Thymus (tissue), 14 donors: ENCODE measurements at places on chromosomes 1 and 21. TPM values are rescaled to one million over a fixed set of nuclear protein-coding genes. Genes with fewer than 3 reads are reported as not detected.

DNA sequence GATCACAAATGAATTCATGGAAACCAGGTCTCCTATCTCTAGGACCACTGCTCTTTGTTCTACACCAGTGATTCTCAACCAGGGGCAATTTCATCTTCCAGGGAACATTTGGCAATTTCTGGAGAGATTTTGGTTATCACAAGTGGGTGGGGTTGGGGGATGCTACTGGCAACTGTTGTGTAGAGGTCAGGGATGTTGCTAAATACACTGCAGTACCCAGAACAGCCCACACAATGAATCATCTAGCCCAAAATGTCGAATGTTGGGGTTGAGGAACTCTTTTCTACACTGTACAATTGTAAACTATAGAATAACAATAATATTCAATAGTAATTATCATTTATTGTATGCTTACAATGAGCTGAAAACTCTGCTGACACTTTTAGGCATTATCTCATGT is 55.7 kb upstream of the UBE2U start:
- H3K27ac ChIP-seq = no peak overlapping the region
- no peaks in the 10 kb centered on the region for H3K36me3 ChIP-seq
- no peaks in the 10 kb centered on the region for H3K4me1 ChIP-seq
- H3K4me3 ChIP-seq = no peak overlapping the region
- DNase-seq = no peak

- H3K4me1 ChIP-seq = no peaks in the 10 kb centered on the region
- no peak overlapping the region for H3K27ac ChIP-seq
- no peaks in the 10 kb centered on the region for H3K36me3 ChIP-seq
- H3K4me3 ChIP-seq = no peak overlapping the region
- no peak for DNase-seq
These were observed 46.7 kb downstream of the CLIC6 start for GRCh38 chr21:34715518-34715917.

GRCh38 chr1:15326691-15327588 is 79.9 kb downstream of the FHAD1 start:
- H3K36me3 ChIP-seq = no peaks in the 10 kb centered on the region
- no peak overlapping the region for H3K27ac ChIP-seq
- H3K4me1 ChIP-seq = peaks cover 9% of the 10 kb centered on the region
- H3K4me3 ChIP-seq = no peak overlapping the region

- no peaks in the 10 kb centered on the region for H3K36me3 ChIP-seq
- H3K27ac ChIP-seq = no peak overlapping the region
- no peaks in the 10 kb centered on the region for H3K27me3 ChIP-seq
- DNase-seq = no peak
- no peak overlapping the region for H3K4me3 ChIP-seq
These were observed 25.2 kb upstream of the TRIM45 start for GRCh38 chr1:117146575-117147340.

GRCh38 chr1:215166886-215167285 is 84.3 kb downstream of the KCNK2 start:
- no peaks in the 10 kb centered on the region for H3K36me3 ChIP-seq
- no peak overlapping the region for H3K27ac ChIP-seq
- no peaks in the 10 kb centered on the region for H3K4me1 ChIP-seq
- H3K27me3 ChIP-seq = no peaks in the 10 kb centered on the region

GRCh38 chr1:244860914-244861610 is 3.3 kb downstream of the HNRNPU start:
- H3K4me3 ChIP-seq = peak overlapping the region; percentile 74
- H3K27ac ChIP-seq = peak overlapping the region; percentile 14
- H3K27me3 ChIP-seq = no peaks in the 10 kb centered on the region
- peaks cover 29% of the 10 kb centered on the region for H3K4me1 ChIP-seq
- no peak for DNase-seq

FBLIM1 gene
- total RNA-seq = 1.6 TPM

SH2D2A gene
- 17.9 TPM for total RNA-seq

TRIM63 gene
- total RNA-seq = 0.09 TPM

DNA sequence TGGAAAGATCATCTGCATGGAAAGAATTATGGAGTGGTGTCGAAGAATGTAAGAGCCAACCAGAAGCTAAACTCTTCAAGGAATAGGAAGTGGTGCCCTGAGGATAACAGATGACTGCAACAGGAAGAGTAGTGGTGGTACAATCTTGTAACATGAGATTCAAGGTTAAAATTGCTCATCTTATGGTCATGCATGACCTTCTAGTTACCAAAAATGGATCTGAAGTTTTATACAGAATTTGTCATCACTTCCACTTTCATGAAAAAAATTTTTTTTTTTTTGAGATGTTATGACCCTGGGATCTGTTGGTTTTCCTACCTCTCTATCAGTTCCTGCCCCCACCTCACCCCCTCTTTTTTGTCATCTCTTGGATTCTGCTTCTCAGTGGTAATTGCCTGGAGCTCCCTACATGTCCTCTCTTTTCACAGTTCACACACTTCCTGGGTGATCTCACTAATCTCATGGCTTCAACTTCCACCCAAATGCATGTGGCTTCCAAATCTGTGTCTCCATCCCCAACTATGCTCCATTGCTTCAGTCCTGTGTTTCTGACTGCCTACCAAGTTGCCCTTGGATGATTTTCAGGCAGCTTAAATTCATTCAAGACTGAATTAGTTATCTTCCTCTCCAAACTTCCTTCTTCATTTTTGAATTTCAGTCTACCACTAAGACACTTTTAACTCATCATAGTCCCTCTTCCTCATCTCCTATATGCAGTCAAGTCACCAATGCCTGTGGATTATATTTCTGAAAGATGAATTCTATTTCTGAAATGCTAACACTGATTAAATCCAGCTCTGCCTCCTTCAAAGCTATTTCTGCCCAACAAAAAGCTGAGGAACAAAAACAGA is 48.4 kb downstream of the SLAMF6 start:
- H3K27ac ChIP-seq = no peak overlapping the region
- no peak for DNase-seq
- no peak overlapping the region for H3K4me3 ChIP-seq
- no peaks in the 10 kb centered on the region for H3K4me1 ChIP-seq
